Fibroblast of skin of back (primary cell): ENCODE measurements at places on chromosomes 1 and 21.

GRCh38 chr1:39620659-39621165 lies 18.7 kb downstream of the HEYL start:
- peak; percentile 13 for DNase-seq

DNA sequence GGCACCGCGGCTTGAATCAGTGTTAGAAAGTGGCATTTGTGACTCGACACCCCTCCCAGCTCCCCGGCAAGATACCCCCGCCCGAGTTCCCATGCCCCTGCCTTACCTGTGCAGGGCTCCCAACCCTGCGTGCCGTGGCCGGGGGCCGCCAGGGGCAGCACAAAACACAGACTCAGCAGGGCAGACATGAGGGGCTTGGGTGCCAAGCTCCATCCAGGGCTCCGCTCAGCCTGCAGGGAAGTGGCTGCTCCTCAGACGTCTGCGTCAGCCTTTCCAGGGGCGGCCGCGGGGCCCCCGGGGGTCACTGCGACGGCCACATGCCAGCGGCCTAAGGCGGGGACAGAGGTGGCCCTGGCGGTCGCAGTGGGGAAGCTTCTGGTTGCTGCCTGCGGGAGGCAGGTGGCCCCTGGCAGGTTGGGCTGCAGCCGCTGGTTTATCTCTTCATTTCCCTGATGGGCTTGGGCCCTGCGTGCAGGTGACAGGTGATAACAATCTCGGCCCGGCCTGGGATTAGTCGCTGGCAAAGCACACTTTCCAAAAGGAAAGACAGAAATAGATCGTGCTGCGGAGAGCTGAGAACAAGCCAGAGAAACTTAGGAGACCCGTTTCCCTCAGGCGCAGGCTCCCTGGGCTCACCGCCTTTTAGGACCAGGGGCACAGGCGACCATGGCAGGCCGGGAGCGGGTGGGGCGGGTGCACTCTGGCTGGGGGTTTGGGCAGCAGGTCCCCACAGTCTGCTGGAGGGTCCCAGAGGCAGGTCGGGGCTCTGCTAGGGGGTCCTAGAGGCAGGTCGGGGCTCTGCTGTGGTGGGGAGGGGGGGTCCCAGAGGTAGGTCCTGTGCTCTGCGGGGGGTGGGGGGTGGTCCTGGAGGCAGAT lies at the start of gene TSPEAR:
TSPEAR (minus strand) TSS at position 246 of the 876 bp plus-strand sequence; CDS start at position 188, 58 bp downstream.
- DNase-seq, result no peak

DNA sequence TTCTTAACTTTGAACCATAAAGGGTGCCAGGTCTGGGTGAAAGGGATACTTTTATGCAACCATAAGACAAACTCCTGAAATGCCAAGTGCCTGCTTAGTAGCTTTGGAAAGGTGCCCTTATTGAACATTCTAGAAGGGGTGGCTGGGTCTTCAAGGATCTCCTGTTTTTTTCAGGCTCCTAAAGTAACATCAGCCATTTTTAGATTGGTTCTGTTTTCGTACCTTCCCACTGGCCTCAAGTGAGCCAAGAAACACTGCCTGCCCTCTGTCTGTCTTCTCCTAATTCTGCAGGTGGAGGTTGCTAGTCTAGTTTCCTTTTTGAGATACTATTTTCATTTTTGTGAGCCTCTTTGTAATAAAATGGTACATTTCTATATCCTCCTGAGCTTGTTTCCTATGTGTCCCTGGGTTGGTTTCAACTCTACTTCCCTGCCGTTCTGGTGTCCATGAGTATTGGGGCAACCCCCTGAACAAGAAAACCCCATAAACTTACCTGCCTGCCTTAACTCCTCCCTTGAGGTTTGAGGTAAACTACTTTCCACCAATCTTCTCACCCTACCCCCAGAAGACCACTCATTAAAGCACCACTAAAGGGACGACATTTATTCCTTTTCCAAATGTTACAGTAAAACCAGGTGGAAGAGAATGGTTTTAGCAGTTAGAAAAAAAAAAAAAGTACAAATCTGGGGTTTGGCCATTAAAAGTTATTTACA lies 2.6 kb downstream of the MARCKSL1 start:
- DNase-seq, result no peak

DNA sequence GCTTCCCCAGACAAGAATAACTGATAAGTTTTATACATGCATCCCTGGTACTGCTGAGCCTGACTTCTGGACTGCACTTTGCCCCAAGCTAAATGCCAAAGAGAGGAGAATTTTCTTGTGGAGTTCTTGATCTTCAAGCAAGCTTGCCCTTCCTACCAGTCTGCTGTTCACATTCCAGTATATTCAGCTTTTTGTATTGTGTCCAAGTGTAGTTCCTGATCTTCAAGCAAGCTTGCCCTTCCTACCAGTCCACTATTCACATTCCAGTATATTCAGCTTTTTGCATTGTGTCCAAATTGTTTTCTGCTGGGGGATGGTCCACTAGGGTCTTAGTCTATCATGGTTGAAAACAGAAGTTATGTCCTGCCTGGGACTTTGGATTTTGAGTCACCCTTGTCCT lies 894 bp upstream of the TSEN15 start:
- peak; percentile 34 for DNase-seq

- no peak for DNase-seq
Observed at GRCh38 chr1:58439946-58440345, 106.6 kb downstream of the OMA1 start.

- DNase-seq, result no peak
Observed at GRCh38 chr1:214666674-214667073, 63.7 kb downstream of the CENPF start.

DNA sequence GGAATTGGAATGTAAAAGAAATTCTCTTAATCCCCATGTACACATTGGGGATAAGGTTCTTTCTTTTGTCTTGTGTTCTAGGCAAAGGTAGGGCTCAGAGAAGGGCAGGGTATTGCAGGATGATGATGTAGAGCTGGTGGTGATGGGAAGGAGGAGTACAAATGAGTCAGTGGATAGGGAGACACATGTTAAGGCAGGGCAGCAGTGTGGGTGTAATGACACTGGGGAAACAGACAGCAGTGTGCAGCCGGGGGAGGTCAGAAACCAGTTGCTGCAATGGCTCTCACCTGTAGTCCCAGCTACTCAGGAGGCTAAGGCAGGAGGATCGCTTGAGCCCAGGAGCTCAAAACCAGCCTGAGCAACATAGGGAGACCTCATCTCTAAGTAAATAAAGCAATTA lies 5.1 kb downstream of the NLRP3 start:
- no peak for DNase-seq

- no peak for DNase-seq
Observed at GRCh38 chr21:39587376-39587775, 25.4 kb upstream of the B3GALT5 start.
